Hematopoietic multipotent progenitor cell treated with erythropoietin and hydrocortisone succinate and interleukin-3 and kit ligand, for 4 days (in vitro differentiated cells): ENCODE measurements at places on chromosomes 7 and 10.

GRCh38 chr7:107643407-107643806, 17.2 kb upstream of the SLC26A4 start:
- DNase-seq, result no peak

- peak; percentile 51 for DNase-seq
Measured at GRCh38 chr10:30963992-30964930, 67.4 kb downstream of the ZNF438 start.

DNA sequence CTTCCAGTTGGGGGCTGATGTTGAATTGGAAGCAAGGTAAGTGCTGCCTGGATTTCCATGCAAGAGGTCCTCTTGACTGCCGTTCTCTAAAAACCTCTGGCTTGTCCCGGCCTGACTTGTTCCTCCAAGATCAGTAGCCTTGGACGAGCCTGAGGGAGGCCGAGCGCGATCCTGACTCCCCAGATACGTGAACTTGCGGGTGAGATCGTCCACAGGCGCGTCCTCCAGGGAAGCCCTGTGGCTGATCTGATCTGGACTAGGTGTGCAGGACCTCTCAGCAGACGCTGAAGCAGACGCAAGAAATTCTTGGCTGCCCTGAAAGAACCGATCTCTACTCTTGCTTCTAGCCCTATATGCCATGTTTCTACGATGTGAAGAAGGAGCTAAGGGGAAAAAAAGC, 29.7 kb downstream of the ZC3HAV1 start:
- no peak for DNase-seq

DNA sequence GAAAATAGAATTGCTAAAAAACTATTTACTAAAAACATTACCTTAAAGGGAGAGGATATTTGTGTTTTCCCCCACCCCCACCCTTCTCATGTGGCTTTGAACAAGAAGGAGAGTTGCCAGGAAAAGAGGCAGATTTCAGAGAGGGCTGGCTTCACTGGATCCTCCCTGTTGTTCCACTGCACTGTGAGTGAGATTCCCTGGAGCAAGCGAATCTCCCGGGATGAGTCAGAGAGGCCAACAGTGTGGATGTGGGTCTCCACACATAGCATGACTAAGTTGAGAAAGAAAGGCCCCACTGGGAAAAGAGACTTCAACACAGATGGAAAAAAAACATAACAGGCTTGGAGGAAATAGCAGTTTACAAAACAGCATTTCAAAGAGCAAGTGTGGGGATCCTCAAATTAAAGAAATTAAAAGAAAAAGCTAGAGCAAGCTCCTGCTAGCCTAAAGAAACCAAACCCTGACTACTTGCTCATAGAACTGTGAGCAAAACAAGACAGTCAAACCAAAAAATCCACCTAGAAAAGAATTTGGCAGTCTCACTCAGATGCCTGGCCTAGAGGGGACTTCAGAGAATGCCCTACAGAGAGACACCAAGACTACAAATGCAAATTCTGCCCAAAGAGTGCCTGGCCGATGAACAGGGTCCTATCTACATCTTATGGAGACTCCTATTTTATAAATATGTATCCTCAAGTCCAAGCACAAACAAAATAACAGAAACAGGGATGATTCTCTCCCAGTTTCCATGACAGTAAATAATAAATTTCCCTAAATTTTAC, 3.4 kb downstream of the CAV1 start:
- no peak for DNase-seq

GRCh38 chr7:137820677-137821420, 25.9 kb downstream of the DGKI start:
- no peak for DNase-seq

DNA sequence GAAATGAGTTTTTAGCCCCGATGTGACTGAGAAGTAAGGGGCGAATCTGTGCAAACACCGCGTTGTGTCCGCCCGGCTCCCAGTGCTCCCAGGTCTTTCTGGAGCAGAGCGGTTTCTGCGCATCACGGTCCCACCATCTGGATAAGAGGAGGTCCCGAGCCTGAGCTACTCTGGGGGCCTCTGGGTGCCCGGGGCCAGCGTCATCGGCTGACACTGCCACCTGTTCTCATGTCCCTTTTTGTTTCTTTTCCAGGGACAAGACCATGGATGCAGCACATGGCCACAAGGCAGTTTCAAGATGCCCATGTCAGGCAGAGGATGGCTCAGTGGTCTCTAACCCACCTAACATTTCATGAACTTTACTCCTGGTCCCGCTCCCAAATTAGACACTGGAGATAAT, 24.9 kb downstream of the KLF6 start:
- DNase-seq, result no peak

- no peak for DNase-seq
Measured at GRCh38 chr10:69969977-69970376, 82.7 kb upstream of the MACROH2A2 start.

- no peak for DNase-seq
Measured at GRCh38 chr7:128003167-128003566, 28.1 kb downstream of the LRRC4 start.

GRCh38 chr7:90025771-90026170, 128.5 kb upstream of the STEAP1 start:
- DNase-seq, result no peak

- no peak for DNase-seq
Measured at GRCh38 chr7:64879800-64880199, 23.3 kb upstream of the ZNF273 start.

DNA sequence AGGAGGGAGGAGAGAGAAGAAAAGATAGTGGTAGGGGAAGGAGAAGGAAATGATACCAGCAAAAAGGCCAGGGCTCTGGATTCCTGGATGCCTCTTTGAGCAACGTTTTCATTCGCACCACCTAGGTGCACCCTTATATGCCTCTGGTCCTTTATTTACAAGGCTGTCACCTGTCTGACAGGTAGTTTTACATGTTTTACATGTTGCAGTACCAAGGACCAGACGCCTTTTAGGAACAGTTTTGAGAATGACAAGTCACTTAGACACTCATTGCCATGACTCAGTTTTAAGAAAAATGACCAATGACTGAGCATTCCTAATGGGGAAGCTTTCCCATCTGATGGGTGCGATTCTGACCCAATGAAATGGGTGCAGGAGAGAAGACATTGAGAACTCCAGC, 119.8 kb downstream of the GLI3 start:
- DNase-seq, result no peak

GRCh38 chr7:4819560-4820404, 42.0 kb downstream of the PAPOLB start:
- DNase-seq, result no peak

GRCh38 chr10:120335553-120335952, 121.5 kb upstream of the PLPP4 start:
- no peak for DNase-seq

- no peak for DNase-seq
Measured at GRCh38 chr10:75877877-75878276, 446.5 kb downstream of the LRMDA start.

DNA sequence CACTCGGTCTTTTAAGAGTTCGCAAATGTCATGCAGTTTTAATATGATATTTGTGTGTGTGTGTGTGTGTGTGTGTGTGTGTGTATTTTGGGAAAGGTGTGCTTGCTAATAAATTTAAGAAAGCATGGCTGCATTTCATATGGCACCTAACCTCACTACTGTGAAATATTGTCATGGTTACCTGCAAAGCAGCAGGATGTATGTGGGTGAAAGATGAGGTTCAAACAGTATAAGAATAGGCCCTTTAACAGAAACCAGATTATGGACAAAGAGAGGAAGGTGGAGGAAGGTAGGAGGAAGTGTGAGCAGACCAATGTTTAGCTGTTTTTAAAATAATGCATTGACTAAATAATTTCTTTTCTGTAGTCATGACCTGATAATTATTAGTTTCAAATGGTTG, 73.5 kb upstream of the CACNA2D1 start:
- DNase-seq, result no peak

- no peak for DNase-seq
Measured at GRCh38 chr10:37733822-37734221, 123.6 kb downstream of the ZNF248 start.

GRCh38 chr7:151402029-151402835, 7.6 kb downstream of the WDR86 start:
- no peak for DNase-seq

- no peak for DNase-seq
Measured at GRCh38 chr10:32171204-32171603, 115.0 kb upstream of the KIF5B start.

GRCh38 chr10:687583-688311, 1.7 kb downstream of the DIP2C start:
- DNase-seq, result no peak

DNA sequence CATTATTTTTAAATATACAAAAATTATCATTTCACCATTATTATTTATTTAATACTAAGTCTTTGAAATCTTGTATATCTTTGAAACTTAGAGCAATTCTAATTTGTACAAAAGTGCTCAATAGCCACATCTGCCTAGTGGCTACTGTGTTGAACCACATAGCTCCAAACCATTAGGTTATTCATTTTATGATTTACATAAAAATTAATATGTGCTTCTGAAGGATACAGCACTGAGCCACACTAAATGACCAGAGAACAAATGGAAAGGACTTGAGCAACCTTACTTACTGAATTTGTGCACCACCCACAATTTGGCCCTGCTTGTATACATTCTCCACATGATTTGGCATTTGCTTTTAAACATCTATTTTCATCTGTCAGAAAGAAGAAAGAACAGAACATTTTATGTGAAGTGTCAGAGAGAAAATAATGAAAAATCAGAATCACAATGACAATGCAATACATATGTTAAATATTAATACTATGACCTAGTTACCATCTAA, 25.8 kb downstream of the ITGB1 start:
- DNase-seq, result no peak

DNA sequence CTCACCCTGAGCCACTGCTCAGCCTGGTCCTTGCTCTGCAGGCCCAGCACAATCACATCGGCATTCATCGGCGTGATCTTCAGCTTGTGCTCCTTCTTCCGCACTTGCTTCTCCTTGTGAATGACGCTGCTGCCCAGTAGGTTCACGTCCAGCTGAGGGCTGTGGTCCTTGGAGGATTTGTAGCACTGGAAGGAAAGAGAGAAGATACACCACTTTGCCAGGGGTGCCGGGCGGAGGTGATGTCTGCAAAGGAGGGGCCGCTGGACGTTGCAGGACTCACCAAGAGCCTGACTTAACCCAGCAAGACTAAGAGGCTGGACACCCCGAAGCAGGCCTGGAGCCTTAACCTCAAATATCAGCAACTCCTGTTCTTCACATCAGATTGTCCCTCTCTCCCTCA, 74.8 kb downstream of the VWA2 start:
- DNase-seq, result no peak

DNA sequence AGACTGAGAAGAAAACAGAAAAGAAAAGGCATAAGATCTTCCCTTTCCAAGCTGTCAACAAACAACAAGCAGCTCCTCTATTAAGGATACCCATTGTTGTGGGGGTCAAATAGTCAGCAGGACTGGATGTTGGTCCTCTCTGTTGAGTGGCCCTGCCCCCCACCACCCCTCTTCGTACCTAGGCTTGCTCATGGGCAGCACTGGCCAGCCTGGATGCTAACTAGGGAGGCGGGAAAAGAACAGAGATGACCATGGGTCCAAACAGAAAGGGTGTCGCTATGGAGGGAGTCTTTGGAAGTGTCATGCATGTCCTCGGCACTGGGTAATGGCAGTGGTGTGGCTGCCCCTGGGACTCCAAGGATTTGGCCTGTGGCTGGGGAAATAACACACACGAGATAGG, 45.6 kb downstream of the SPDYE5 start:
- DNase-seq, result no peak

- no peak for DNase-seq
Measured at GRCh38 chr10:78310481-78311080, 276.9 kb downstream of the RPS24 start.

DNA sequence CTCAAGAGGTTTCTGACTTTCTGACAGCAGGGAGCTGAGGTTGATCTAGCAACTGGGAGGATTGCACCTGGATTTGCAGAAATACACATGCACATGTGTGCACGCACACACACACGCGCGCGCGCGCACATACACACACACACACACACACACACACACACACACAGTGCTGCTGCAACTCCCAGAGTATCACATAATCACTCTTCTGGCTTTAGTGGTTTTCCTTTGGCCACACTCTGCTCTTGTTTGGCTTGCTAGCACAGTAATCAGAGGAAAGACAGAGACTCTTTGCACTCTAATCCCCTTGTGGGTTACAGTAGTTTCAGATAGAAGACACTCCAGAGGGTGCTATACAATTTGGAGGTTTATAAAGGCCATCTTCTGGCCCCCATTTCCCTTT, 705.0 kb downstream of the AUTS2 start:
- DNase-seq, result peak; percentile 51

GRCh38 chr7:41277561-41277960, 425.3 kb downstream of the INHBA start:
- DNase-seq, result no peak

- DNase-seq, result no peak
Measured at GRCh38 chr10:35884657-35885071, 242.6 kb upstream of the FZD8 start.

DNA sequence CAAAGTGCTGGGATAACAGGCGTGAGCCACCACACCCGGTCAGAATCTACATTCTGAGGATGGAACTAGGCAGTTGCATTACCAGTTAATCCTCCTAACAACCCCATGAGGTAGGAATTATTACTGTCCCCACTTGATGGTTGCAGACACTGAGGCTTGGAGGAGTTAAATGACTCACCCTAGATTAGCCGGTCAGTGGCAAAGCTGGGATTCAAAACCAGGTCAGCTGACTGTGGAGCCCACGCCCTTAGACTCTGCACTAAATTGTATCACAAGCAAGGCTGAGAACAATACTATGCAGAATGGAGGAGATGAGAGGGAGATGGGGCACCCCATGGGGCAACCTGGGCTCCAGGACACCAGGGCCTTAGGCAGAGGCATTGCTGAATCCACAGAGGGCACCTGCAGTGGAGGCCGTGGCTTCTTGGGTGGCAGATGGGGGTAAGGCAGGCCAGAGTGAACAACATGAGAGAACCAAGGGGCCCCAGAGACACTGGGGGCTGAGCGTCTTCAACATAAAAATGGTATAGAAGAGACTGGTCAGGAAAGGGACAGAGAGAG, 723.4 kb downstream of the PARD3 start:
- no peak for DNase-seq

DNA sequence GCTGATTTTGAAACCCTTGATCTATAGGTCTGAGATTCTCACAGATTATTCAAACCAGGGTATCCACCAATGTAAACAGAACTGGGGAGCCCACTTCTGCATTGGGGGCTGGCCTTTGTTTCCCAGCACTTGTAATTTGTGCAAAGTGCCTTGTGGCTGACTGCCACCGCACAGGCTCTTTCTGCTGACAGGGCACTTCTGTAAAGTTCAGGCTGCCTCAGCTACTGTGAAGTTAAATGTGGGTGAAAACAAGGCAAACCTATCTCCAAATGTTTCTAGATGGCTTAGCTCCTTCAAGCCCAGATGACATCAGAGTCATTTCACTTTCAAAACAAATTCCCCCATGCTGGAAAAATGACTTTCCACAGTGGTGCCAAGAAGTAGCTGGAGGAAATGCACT, 54.7 kb downstream of the GRID1 start:
- no peak for DNase-seq

DNA sequence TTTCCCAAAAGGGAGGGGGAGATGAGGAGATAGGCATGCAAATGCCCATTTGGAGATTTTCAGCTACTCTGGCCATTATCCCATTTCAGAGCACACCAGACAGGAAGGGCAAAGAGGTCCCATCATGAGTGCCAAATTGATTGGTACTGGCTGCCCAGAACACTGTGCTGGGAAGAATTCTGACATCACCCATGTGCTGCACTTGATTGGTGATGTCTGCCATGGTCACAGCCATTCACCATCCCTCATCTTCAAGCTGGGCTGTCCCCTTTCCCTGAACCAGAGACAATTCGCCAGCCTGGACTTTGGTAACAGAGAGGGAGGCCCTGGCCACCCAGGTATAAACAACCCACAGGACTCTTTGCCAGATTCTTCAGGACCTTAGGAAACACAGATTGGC, 23.2 kb upstream of the RADIL start:
- no peak for DNase-seq

- no peak for DNase-seq
Measured at GRCh38 chr7:26147030-26147429, 5.0 kb upstream of the NFE2L3 start.
